ENCODE measurements at places on chromosomes 7 and 10.

DNA sequence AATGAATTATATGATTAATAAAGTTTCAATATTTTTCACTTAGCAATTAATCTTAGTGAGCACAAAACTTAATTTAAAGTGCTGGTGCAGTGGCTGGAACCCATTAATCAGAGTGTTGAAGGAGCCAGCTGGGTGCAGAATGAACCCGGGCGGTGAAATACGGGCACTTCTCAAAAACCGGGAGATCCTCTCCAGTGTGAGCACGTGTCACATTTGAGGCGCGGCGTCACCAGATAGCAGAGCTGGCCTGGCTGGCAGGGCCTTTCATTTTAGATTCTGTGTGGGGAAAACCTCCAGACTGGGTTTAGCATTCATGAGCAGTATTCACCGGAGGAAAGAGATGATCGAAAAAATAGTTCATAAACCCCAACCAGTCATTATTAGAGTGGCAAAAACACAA is 34.5 kb upstream of the CTBP2 start:
- no peak for DNase-seq

GRCh38 chr10:91513598-91514424 is 103.7 kb downstream of the HECTD2 start:
- no peak for DNase-seq

DNA sequence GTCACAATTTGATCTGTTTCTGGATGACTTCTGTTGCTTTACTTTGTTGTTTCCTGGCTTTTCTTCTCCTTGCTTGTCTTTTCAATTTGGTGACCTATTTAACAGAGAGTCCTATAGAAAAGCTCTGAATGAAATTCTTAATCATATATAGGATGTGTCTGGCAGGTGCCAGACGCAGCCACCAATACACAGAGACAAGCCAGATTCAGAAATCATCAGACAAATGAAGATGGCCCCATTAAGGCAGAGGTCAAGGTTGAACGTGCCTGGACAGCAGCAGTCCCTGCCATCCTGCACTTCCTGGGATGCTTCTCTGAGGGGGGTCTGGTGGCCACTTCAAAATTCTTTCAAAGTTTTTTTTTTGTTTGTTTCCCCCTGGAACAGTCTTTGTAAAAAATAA is 846.7 kb upstream of the COBL start:
- DNase-seq: no peak

DNA sequence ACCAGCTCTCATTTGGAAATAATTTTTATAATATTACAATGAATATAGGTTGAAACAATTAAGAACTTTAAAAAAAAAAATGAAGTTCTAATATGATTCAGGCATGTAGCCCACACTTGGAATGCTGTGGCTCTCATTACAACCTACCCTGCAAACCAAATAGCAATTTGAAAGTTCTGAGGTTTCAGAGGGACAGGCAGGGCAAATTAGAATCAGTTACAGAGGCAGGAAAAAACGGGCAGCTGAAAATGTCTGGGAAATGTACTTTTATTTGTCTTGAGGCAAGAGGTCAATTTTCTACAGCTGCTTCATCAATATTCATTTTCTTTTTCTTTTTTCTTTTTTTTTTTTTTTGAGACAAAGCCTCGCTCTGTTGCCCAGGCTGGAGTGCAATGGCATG is 95.3 kb downstream of the PIP4K2A start:
- DNase-seq: no peak

- DNase-seq: peak; percentile 46
Observed at GRCh38 chr7:155352076-155352752, 54.5 kb downstream of the INSIG1 start.

Measured in sigmoid colon (tissue), 7 donors.